ENCODE measurements at places on chromosomes 2 and 18. TPM values are rescaled to one million over a fixed set of nuclear protein-coding genes. Genes with fewer than 3 reads are reported as not detected.

The EPB41L3 gene
- total RNA-seq: 10.9 TPM

GRCh38 chr2:64820901-64821300, 167.2 kb upstream of the SERTAD2 start:
- no peak overlapping the region for H3K27ac ChIP-seq
- no peak overlapping the region for H3K4me3 ChIP-seq
- H3K4me1 ChIP-seq: peaks cover 19% of the 10 kb centered on the region
- H3K36me3 ChIP-seq: no peaks in the 10 kb centered on the region

GRCh38 chr2:57552885-57553284, 493.7 kb upstream of the VRK2 start:
- no peak overlapping the region for H3K4me3 ChIP-seq
- H3K36me3 ChIP-seq: no peaks in the 10 kb centered on the region
- no peak for DNase-seq
- no peaks in the 10 kb centered on the region for H3K27me3 ChIP-seq
- H3K4me1 ChIP-seq: no peaks in the 10 kb centered on the region

The MEIS1 gene
- total RNA-seq: not detected

DNA sequence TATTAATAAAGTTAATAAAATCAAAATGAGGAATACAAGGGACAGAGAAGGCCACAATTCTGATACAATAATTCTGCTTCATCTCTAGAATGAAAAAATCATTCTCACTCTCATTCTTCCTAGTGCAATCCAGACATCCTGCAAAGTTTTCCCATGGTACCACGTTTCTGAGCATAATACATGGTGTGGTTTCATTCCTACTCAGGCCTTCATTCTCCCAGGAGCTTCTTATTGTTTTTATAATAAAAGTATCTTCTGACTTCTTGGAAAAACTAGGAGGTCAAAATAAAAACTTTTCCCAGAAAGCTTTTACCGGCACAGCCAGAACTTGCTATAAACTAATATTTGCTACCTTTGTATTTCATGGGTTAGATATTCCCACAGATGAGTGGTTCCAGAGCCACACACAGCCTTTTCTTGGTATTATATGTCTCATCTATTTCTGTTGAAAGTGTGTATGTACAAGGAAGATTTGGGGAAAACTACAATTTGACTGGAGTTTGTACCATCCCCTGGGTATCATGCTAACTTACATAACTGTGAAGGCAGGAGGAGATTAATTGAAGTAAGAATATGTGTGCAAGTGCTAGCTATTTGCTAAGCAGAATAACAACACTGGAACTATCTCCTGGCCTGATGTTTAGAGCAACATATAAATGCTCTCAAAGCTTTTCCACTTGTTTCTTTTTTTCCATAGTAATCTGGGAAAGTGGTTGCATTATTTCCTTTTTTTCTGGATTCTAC, 82.3 kb downstream of the NRXN1 start:
- H3K27ac ChIP-seq: no peak overlapping the region
- no peak for DNase-seq
- H3K36me3 ChIP-seq: no peaks in the 10 kb centered on the region
- no peaks in the 10 kb centered on the region for H3K27me3 ChIP-seq
- H3K4me1 ChIP-seq: no peaks in the 10 kb centered on the region

DNA sequence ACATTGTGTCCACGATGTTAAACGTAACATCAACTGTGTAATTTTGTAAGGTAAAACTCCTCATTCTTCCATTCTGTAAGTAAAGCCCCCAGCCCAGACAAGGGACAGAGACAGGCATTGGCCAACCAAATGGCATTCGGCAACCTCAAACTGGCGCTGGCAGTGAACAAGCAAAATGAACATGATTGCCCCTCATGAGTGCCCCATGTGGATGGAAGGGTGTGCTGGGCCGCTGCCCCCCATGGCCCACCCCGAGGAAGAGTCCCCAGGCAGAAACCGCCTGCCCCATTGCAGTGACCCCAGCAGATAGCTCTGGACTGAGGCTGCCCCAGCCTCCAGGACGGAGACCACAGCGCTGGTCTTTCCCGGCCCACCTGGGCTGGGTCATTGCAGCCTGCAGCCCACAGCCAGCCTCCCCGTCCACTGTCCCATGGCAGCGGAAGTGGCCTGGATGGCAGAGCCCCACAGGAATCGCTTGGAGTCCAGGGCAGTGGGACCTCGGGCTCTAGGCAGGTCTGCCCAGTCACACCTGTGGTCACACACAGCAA, 220.2 kb downstream of the HDAC4 start:
- H3K27ac ChIP-seq: no peak overlapping the region
- H3K27me3 ChIP-seq: no peaks in the 10 kb centered on the region
- H3K4me3 ChIP-seq: no peak overlapping the region
- peaks cover 77% of the 10 kb centered on the region for H3K36me3 ChIP-seq
- H3K4me1 ChIP-seq: no peaks in the 10 kb centered on the region

- H3K4me1 ChIP-seq: no peaks in the 10 kb centered on the region
- DNase-seq: no peak
- no peak overlapping the region for H3K4me3 ChIP-seq
- no peaks in the 10 kb centered on the region for H3K36me3 ChIP-seq
Measured at GRCh38 chr18:11268741-11269233, 119.4 kb upstream of the PIEZO2 start.

The ADI1 gene
- total RNA-seq: 28.4 TPM

- no peaks in the 10 kb centered on the region for H3K36me3 ChIP-seq
- H3K4me3 ChIP-seq: no peak overlapping the region
- H3K27ac ChIP-seq: no peak overlapping the region
- no peaks in the 10 kb centered on the region for H3K27me3 ChIP-seq
- no peaks in the 10 kb centered on the region for H3K4me1 ChIP-seq
Measured at GRCh38 chr2:144712550-144712940, 192.6 kb upstream of the ZEB2 start.

GRCh38 chr2:234964631-234965461, 13.0 kb downstream of the SH3BP4 start:
- DNase-seq: no peak
- H3K4me3 ChIP-seq: no peak overlapping the region
- H3K36me3 ChIP-seq: no peaks in the 10 kb centered on the region
- H3K27me3 ChIP-seq: peaks cover 2% of the 10 kb centered on the region
